ENCODE measurements at places on chromosomes 3 and 15.
A peak's percentile ranks its signal among the peaks of the same experiment; 100 is the strongest.

DNA sequence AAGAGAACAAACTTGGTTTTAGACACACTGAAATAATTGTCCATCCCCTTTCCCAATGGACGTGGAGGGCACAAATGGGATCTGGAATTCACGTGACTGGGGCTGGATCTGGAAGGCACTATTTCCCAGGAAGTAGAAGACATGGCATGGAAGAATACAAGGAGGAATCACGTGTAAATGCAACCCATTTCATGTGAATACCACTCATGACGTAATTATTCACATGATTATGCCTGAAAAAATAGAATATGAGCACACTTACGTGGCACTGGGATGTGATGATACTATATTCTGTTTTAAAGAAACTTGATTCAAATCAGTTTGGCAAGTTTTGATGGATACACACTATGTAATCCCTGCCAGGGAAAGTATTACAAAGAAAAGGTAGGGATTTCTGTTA, 477.3 kb downstream of the GABRG3 start:
- no peak for DNase-seq

GRCh38 chr3:64741341-64741740, 53.5 kb upstream of the ADAMTS9 start:
- DNase-seq: no peak

- DNase-seq: no peak
Observed at GRCh38 chr3:157472648-157473047, 30.6 kb downstream of the VEPH1 start.

- DNase-seq: no peak
Observed at GRCh38 chr3:103082501-103082900, 647.7 kb downstream of the ZPLD1 start.

- DNase-seq: no peak
Observed at GRCh38 chr3:196894557-196895295, 27.0 kb downstream of the SENP5 start.

DNA sequence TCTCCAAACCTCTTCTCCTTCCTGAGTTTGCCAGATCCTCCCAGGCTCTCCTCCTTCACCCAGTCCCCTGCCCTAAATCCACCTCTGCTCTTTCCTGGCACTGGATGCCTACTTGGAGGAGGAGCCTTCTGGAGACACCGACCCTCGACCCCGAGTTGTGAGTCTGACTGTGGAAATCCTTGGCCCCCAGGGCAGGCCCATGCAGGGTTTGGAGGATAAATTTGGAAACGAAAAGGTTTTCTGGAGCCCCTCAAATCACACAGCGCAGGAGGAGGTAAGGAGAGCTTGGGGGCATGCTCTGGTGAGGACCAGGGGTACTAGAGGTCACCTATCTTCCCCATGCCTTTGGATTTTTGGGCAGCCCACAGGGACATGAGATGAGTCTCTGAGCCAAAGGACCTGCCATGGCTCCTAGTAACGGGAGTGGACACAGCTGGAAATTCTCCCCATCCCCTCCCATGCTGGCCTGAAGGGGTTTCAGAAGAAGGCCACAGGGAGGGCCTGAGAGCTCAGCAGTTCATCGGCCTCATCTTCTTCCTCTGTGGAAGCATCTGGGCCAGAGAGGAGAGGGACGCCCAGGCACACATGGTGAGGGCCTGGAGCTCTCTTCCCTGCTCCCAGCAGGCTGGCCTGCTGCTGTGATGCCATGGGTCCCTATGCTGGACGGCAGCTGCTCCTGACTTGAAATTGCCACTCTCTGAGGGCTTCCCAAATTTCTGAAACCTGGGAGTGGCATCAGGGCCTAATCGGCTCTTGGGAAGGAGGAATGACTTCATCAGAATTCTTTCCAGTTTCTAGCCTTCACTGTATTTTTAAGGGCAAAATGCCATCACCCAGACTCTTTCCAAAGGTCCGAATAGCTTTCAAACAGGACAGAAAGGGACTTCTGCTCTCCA, 68.6 kb upstream of the ITGA11 start:
- DNase-seq: no peak

DNA sequence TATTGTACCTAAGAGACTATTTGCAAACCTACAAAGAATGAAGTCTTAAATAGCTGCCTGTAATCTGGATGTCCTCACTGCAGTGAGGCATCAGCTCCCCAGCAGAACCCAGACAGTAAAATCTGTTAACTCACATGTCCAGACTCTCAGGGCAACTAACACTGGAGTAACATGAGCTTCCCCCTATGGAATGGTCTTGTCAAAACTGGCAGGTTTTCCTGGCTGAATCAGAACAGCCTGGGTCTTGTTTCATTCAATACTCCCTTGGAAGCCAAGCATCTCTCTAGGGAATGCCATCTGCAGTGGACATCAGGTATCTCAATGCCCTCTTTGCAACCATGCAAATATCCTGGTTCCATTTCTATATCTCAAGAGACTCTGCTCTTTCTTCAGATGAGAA, 24.4 kb downstream of the PTPN9 start:
- no peak for DNase-seq

DNA sequence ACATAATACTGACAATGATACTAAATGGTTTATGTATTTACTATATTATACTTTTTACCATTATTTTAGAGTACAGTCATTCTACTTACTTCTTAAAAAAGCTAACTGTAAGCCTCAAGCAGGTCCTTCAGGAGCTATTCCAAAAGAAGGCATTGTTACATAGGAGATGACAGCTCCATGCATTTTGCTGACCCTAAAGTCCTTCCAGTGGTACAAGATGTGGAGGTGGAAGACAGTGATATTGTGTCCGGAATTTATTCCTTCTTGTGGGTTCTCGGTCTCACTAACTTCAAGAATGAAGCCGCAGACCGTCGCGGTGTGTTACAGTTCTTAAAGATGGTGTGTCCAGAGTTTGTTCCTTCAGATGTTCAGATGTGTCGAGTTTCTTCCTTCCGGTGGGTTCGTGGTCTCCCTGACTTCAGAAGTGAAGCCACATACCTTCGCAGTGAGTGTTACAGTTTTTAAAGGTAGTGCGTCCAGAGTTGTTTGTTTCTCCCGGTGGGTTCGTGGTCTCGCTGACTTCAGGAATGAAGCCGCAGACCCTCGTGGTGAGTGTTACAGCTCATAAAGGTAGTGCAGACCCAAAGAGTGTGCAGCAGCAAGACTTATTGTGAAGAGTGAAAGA, 20.9 kb downstream of the AVEN start:
- DNase-seq: no peak

GRCh38 chr3:157532529-157533297, 29.5 kb upstream of the VEPH1 start:
- peak; percentile 72 for DNase-seq

GRCh38 chr15:64443747-64444621, 16.4 kb upstream of the ZNF609 start:
- DNase-seq: no peak
